Left ventricle myocardium inferior (tissue), 1 donor: ENCODE measurements at places on chromosomes 13 and 19. TPM values are rescaled to one million over a fixed set of nuclear protein-coding genes. Genes with fewer than 3 reads are reported as not detected.

ZNF225 gene
- 2.6 TPM for total RNA-seq

TPTE2 gene
- total RNA-seq, result not detected

RDH13 gene
- total RNA-seq, result 53.8 TPM

- DNase-seq, result no peak
- no peak overlapping the region for H3K27ac ChIP-seq
- no peaks in the 10 kb centered on the region for H3K36me3 ChIP-seq
- no peaks in the 10 kb centered on the region for H3K27me3 ChIP-seq
Observed at GRCh38 chr13:44805585-44805984, 183.7 kb downstream of the NUFIP1 start.

UBE2L5 gene
- total RNA-seq, result not detected

- H3K4me3 ChIP-seq, result no peak overlapping the region
- H3K4me1 ChIP-seq, result peaks cover 39% of the 10 kb centered on the region
- no peak overlapping the region for H3K27ac ChIP-seq
- no peaks in the 10 kb centered on the region for H3K27me3 ChIP-seq
- H3K36me3 ChIP-seq, result peaks cover 5% of the 10 kb centered on the region
Observed at GRCh38 chr19:45255611-45256157, 4.6 kb downstream of the MARK4 start.

PTPRH gene
- total RNA-seq, result 1.1 TPM

FFAR2 gene
- total RNA-seq, result 0.27 TPM

DNA sequence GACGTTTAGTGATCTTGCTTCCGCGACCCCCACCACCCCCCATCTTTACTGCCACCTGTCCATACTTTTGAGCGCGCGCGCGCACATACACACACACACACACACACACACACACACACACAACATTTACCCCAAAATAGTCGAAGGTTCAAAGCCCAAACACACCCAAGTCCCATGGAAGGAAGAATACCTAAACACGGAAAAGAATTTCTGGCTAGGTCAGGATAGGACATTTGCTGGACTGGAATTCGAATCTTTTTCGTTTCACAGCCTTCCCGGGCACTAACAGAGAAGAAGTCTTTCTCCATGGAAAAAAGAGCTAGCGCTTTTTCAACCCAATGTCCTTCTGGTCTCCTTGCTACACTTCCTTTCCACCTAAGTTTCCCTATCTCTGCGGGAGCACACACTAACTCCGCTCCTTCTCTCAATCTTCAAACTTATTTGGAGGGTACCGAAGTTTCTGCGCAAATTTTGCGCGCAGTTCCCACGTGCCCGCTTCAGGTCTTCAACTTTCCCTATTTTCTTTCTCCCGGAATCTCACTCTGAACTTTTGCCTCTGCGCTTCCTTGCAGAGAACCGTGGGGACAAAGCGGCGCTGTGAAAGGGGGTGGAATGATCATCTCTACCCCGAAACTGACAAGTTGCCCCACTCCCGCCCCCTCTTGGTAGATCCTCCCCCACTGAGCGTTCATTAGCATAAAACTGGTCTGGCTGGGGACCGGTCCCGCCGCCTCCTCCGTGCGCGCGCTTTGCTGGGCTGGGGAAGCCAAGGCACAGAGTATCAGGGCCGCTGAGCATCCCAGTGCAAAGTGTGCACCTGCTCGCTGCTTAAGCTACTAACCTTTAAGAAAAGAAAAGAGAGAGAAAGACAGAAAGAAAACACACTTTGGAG, 2.7 kb downstream of the DACH1 start:
- peak overlapping the region; percentile 85 for H3K27ac ChIP-seq
- H3K27me3 ChIP-seq, result peaks cover 42% of the 10 kb centered on the region
- DNase-seq, result peak; percentile 56
- peak overlapping the region; percentile 78 for H3K4me3 ChIP-seq

ANKLE1 gene
- total RNA-seq, result 0.11 TPM

- H3K27ac ChIP-seq, result peak overlapping the region; percentile 93
- DNase-seq, result peak; percentile 15
- no peaks in the 10 kb centered on the region for H3K36me3 ChIP-seq
- no peaks in the 10 kb centered on the region for H3K27me3 ChIP-seq
- H3K4me1 ChIP-seq, result peaks cover 27% of the 10 kb centered on the region
Observed at GRCh38 chr19:12364391-12365235, 870 bp downstream of the ZNF442 start.

DNA sequence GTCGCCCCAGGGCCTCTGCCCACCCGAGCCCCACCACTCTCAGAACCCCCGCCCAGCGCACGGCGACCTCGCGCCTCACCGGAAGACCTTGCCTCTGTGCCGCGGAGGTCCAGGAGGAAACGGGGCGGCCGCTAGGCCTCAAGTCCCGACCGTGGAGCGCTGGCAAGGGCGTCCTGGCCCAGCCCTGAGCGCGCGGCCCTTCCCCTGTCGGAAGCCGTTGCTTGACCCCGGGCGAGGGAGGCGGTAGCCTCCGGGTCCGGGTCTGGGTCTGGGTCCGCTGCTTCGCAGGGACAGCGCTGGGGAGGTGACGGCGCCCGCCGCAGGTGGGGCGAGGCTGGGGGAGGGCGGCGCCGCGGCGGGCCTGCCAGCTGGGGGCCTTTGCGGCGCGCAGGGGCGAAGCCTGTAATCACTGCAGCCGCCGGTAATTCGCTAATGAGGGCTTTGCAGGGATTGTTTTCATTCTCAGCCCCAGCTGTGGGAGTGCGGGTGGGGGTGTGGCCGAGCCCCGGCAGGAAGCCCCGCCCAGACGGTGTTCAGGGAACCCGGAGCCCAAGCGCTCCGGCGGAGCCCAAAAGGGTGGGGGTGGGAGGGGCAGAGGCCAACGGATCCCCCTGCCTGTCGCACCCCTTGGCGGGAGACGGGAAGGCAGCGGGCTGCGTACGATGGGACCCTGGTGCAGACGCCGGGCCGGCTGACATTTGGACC, 8.6 kb downstream of the C19orf25 start:
- peaks cover 82% of the 10 kb centered on the region for H3K4me1 ChIP-seq
- DNase-seq, result peak; percentile 51
- no peaks in the 10 kb centered on the region for H3K36me3 ChIP-seq
- H3K27ac ChIP-seq, result peak overlapping the region; percentile 38
- peaks cover 73% of the 10 kb centered on the region for H3K27me3 ChIP-seq

DACH1 gene
- total RNA-seq, result 3.4 TPM

GRIK5 gene
- 2.1 TPM for total RNA-seq

ERICH6B gene
- not detected for total RNA-seq

DNA sequence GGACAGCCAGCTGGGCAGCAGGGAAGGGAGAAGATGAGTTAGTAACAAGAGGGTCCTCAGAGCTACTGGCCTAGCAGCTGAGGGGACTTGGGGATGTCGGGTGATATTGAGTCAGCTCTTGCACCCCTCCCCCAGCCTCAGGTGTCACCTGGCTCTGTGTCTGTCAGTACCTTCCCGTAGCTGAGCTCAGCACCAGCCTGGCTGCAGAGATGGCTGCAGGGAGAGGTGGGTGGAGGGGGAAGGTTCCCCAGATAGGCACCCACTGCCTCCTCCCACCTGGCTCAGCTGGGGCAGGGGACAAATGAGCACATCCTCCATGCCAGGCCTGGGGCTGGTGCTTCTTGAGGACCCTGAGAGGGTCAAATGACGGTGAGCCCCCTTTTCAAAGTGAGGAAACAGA, 6.8 kb upstream of the KPTN start:
- no peak for DNase-seq
- H3K4me3 ChIP-seq, result no peak overlapping the region
- H3K4me1 ChIP-seq, result peaks cover 32% of the 10 kb centered on the region
- H3K27ac ChIP-seq, result peak overlapping the region; percentile 1
- H3K27me3 ChIP-seq, result no peaks in the 10 kb centered on the region

- no peak for DNase-seq
- no peaks in the 10 kb centered on the region for H3K36me3 ChIP-seq
- H3K27me3 ChIP-seq, result no peaks in the 10 kb centered on the region
- H3K4me1 ChIP-seq, result peaks cover 38% of the 10 kb centered on the region
- no peak overlapping the region for H3K4me3 ChIP-seq
Observed at GRCh38 chr13:73913079-73913740, 221.0 kb downstream of the KLF12 start.

DNA sequence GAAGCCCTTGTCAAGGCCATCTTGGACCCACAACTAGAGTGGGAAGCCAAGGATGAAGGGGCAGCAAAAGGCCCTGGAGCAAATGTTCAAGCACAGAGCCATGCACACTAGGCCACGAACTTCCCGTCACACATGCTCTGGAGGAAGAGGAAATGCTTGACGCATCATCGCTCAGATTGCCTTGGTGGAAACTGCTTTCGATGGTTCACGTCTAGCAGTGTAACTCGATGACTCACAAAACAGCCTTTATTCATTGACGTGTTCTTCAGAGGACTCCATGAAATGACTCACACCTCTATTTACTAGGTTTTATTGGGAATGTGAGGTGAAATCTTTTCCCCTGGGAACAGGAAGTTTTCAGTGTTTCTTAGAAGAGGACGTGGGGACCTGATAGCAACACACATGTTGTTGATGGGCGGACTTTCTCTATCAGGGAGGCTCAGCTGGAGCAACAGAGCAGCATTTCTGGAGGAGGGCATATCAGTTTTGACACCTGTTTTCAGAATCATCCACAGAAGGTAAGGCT, 79.8 kb upstream of the FLT1 start:
- peaks cover 5% of the 10 kb centered on the region for H3K27me3 ChIP-seq
- no peaks in the 10 kb centered on the region for H3K4me1 ChIP-seq
- H3K27ac ChIP-seq, result no peak overlapping the region
- no peak overlapping the region for H3K4me3 ChIP-seq

- H3K27me3 ChIP-seq, result no peaks in the 10 kb centered on the region
- no peak for DNase-seq
- H3K4me3 ChIP-seq, result no peak overlapping the region
- H3K27ac ChIP-seq, result no peak overlapping the region
- H3K4me1 ChIP-seq, result peaks cover 35% of the 10 kb centered on the region
- H3K36me3 ChIP-seq, result no peaks in the 10 kb centered on the region
Observed at GRCh38 chr13:97974773-97975172, 21.3 kb downstream of the IPO5 start.

- no peak within 1 kb of the TSS for H3K4me3 ChIP-seq
- no peak for DNase-seq
- no peaks in the 10 kb centered on the region for H3K4me1 ChIP-seq
- H3K27ac ChIP-seq, result no peak within 1 kb of the TSS
- H3K36me3 ChIP-seq, result peaks cover 19% of the 10 kb centered on the region
Observed at GRCh38 chr19:48043675-48044258, at the start of gene CABP5. TSS of gene CABP5 (minus strand) at chr19:48044079. CDS start at chr19:48043922, 157 bp downstream.

DNA sequence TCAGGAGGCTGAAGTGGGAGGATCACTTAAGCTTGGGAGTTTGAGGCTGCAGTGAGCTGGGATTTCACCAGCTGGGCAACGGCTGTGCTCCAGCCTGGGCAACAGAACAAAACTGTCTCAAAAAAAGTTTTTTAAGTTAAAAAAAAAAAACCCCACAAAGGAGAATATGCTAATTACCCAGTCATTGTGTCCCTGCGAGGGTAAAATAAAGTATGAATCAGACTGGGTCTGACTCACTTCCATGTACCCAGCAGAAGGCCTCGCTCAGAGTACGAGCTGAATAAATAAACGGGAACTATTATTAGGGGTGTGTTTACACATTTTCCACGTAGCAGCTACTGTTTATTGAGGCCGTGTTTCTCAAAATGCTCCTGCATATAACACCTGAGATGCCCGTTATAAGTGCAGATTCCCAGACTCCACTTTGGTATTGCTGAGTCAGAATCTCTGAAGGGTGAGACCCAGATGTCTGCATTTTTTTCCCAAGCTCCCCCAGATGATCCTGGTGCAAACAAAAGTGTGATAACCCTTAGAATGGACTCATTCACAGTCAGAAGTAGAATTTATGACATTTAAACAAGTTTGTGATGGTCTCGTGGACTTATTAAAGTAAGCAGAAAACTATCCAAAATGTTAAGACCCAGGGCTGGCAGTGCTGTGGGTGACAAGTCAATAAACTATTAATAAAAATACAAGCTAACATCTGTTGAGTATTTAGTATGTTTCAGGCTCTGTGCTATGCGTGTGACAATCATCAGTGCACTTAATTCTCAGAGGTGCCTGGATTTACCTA, 28.2 kb downstream of the KCNC3 start:
- no peak for DNase-seq
- peaks cover 37% of the 10 kb centered on the region for H3K36me3 ChIP-seq
- peaks cover 8% of the 10 kb centered on the region for H3K27me3 ChIP-seq
- no peak overlapping the region for H3K4me3 ChIP-seq
- no peaks in the 10 kb centered on the region for H3K4me1 ChIP-seq
- H3K27ac ChIP-seq, result no peak overlapping the region

DNA sequence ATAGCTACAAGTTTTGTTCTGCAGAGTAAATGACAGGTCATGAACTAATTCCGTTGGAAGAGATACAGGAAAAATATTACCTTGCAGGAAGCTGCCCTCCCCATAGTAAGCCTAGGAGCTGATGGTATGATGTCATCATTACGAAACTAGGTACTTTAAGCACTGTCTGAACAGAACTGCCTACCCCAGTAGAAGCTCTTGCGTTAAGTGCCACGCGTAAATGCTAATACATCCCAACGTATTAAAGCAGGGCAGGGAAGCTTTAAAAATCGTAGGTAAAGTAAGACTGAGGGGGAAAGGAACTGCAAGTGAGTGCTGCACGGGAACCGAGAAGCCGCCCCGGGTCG, 572 bp downstream of the UGGT2 start:
- DNase-seq, result no peak
- H3K4me1 ChIP-seq, result peaks cover 12% of the 10 kb centered on the region
- H3K27me3 ChIP-seq, result no peaks in the 10 kb centered on the region
- no peaks in the 10 kb centered on the region for H3K36me3 ChIP-seq

GRCh38 chr13:55999709-56000108, 1141.0 kb upstream of the PRR20A start:
- no peak for DNase-seq
- no peaks in the 10 kb centered on the region for H3K27me3 ChIP-seq
- H3K27ac ChIP-seq, result no peak overlapping the region
- H3K4me1 ChIP-seq, result no peaks in the 10 kb centered on the region

- no peaks in the 10 kb centered on the region for H3K36me3 ChIP-seq
- DNase-seq, result no peak
- H3K27ac ChIP-seq, result no peak overlapping the region
- no peaks in the 10 kb centered on the region for H3K4me1 ChIP-seq
- H3K27me3 ChIP-seq, result peaks cover 58% of the 10 kb centered on the region
Observed at GRCh38 chr19:33350538-33351309, 22.8 kb upstream of the CEBPG start.

- no peaks in the 10 kb centered on the region for H3K27me3 ChIP-seq
- H3K4me3 ChIP-seq, result no peak overlapping the region
- H3K27ac ChIP-seq, result no peak overlapping the region
- no peaks in the 10 kb centered on the region for H3K36me3 ChIP-seq
- DNase-seq, result no peak
- H3K4me1 ChIP-seq, result no peaks in the 10 kb centered on the region
Observed at GRCh38 chr19:14748601-14749000, 29.8 kb downstream of the ADGRE2 start.

GRCh38 chr13:49580980-49581680, 4.2 kb downstream of the RCBTB1 start:
- H3K27ac ChIP-seq, result no peak overlapping the region
- DNase-seq, result no peak

SHISA2 gene
- 0.22 TPM for total RNA-seq

DNA sequence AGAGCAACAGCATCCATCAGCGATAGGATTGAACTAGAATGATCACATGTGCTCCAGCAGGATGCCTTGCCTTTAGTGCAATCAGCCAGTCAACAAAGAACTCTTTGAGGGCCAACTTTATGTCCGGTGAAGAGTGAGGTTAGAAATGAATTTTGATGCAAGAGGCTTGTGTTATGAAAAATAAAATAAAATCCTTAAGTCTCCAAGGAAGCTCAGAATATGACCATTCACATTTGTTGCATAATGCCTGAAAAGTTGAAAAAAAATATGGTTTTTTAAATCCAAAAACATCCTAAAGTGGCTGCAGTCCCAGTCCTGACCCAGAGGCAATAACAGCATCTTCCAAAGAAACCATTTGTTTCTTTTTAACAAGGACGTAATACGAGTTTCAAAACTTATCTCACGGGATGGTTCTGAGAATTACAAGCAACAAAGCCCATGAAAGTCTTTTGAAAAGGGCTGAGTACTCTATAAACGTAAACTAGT, 61.3 kb downstream of the DCLK1 start:
- DNase-seq, result no peak
- peak overlapping the region; percentile 81 for H3K27ac ChIP-seq
- no peaks in the 10 kb centered on the region for H3K36me3 ChIP-seq
- H3K4me3 ChIP-seq, result no peak overlapping the region

RETN gene
- 0.99 TPM for total RNA-seq
